ENCODE measurements at places on chromosomes 13 and 19.

- DNase-seq, result no peak
Observed at GRCh38 chr19:18856385-18857126, 24.8 kb downstream of the UPF1 start.

GRCh38 chr19:11506101-11506555 lies 489 bp upstream of the ZNF653 start:
- DNase-seq, result no peak

DNA sequence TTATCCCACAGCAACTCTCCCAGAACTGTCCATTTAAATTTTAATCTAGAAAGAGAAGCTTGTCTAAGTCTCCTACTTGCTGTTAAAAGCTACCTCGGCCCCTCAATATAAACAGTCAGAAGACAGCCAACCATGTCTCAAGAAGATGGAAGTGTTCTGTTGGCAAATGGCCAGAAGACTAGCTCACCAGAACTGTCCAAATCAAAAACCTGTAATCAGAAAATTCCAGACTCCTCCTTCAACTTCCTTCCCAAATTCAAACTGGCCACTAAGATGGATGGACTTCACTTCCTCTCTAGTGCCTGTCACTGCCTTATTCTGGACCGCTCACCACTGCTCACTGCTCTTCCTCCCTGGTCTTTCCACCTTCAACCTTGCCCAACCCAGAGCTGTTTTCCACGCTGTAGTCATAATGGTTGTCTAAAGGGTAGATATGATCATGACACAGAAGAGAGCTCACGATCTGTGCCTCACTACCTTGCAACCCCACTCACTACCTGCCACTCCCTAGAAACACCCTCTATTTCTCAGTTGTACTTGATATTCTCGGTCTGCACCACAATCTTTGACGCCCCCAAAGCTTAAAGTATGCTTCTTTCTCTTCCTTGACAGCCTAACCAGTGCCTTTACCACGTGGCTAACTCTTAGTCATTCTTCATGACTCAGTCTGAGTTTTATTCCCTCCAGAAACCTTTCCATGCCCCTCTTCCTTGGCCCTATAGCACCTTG lies 9.2 kb downstream of the FGF14 start:
- DNase-seq, result no peak

DNA sequence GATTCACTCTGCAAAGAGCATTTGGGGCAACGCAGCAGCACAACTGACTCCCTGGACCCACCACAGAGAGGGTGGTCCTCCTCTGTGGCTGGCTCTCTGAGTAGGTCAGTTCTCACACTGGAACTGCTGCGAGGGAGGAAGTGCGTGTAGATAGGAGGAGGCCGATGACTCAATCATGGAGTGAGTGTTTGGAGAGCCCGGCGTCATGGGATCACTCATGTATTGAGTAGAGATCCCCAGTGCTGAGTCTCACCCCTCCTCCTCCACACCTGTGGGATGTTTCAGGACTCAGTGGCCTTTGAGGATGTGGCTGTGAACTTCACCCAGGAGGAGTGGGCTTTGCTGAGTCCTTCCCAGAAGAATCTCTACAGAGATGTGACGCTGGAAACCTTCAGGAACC lies 8.9 kb downstream of the ZNF101 start:
- DNase-seq, result no peak

GRCh38 chr13:82976499-82976898 lies 905.8 kb downstream of the SLITRK1 start:
- no peak for DNase-seq

- peak; percentile 21 for DNase-seq
Observed at GRCh38 chr13:22017226-22017625, 346.4 kb downstream of the FGF9 start.

GRCh38 chr13:102405499-102406100 lies 3.8 kb upstream of the FGF14 start:
- DNase-seq, result no peak

GRCh38 chr19:17479325-17479791 lies 9.0 kb downstream of the SLC27A1 start:
- DNase-seq, result no peak

DNA sequence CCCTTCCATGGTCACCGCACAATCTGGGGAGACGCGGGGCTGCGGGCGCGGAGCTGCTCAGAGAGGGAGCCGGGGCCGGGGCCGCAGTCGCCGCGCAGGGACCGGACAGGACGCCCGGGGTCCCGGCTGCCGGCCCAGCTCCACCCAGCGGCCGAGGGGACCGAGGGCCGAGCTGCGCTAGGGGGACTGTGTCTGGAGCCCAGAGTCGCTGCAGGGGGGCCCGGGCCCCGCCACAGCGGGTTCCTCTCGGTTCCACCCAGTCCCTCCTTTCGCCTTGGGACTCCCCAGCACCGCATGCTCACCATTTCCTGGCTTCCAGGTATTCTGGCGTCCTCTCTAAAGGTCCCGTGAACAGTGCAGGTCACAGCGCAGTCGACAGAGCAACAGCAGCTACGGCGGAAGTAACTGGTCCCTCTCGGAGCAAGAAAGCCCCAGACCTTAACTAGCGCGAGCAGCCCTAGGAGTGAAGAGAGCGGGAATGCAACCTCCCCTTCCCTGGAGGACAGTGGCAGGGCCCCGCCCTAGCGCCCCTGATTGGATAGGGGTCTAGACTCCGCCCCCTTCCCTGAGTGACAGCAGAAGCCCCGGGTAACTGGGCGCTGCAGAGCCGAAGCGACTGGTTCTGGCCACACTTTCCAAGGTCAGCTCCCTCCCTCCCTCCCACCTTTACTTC lies at the start of gene ZNF878:
Gene ZNF878 (minus strand): TSS at position 465 of the 673 bp plus-strand sequence. CDS start 160 bp downstream, at position 305.
- DNase-seq, result peak; percentile 65

- DNase-seq, result no peak
Observed at GRCh38 chr13:27211771-27212364, 39.5 kb upstream of the RPL21 start.

GRCh38 chr13:23516702-23517101 lies 53.5 kb upstream of the TNFRSF19 start:
- DNase-seq, result no peak

DNA sequence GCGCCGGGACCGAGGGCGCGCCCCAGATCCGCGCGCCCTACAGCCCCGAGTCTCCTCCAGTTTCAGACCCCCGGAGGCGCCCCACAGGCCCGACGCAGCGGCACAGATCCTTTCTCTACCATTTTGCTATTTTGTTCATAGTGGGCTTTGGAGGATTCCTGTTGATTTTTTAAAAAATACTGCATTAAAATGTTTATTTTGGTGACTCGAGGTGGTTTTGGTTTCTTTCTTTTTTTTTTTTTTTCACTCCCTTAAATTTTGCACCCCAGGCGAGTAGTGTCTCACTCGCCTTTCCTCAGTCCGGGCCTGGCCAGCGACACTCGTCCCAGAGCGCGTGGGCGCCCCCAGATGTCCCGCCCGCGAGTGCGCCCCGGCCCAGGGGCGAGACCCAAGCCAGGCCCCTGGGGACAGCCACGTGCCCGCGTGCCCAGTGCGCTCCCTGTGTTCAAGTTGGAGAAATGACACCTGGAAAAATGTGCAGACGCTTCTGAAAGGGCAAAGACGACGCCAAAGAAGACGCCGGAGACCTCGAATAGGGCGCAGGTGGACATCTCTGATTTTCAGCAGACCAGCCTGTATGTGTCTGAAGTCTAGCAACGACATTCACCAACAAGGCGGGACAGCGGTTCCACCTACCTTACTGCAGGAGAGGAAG lies 471 bp upstream of the INSR start:
- DNase-seq, result no peak

GRCh38 chr19:18122424-18122823 lies 24.8 kb downstream of the MAST3 start:
- DNase-seq, result no peak

DNA sequence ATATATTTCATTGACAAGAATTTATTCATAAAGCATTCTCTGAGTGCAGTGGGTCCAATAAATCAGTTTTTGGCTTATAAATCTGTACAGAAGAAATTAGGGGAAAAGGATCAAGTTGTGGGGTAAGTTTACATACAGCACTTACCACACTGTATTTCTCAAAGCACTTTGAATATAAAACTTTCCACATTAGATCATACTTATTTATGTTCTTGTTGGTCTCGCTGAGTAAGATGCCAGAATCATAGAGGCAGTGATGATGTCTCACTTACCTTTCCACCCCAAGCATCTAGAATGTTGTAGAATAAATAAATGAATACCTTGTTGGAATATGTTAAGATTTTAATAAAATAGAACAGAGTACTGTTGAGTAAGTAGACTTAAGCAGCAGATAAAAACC lies 279.1 kb downstream of the PCDH20 start:
- DNase-seq, result no peak

DNA sequence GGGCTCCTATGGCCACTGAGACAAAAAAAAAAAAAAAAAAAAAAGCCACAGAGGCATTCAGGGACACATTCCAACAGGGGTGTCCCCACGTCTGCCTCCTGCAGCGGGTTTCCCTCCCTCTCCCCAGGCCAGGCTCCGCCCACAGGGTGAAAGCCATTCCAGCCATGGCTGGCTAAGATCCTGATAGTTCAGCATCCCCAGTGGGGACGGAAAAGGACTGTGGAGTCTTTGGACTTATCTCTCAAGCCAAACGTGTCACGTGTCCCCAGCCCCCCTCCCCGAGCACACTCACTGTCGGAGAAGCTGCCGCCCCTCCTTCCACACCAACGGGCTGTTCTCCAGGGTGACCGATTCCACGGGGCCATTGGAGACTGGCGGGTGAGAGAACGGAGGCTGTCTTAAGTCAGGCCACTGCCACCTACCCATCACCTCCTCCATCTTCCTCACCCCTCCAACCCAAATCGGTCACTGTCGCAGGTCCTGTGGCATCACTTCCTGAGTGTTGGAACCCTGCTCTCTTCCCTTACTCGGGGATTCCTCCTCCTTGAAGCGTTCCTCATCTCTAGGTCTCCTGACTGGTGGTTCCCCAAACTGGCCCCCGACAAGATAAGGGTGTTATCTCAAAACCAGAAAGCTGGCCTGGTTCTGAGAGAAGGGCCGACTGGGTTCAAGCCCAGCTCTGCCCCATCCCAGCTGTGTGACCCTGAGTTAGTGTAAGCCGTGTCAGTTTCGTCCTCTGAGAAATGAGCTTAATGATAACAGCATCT lies 9.1 kb upstream of the FKRP start:
- DNase-seq, result no peak

- no peak for DNase-seq
Observed at GRCh38 chr13:40706439-40706838, 40.0 kb upstream of the FOXO1 start.

DNA sequence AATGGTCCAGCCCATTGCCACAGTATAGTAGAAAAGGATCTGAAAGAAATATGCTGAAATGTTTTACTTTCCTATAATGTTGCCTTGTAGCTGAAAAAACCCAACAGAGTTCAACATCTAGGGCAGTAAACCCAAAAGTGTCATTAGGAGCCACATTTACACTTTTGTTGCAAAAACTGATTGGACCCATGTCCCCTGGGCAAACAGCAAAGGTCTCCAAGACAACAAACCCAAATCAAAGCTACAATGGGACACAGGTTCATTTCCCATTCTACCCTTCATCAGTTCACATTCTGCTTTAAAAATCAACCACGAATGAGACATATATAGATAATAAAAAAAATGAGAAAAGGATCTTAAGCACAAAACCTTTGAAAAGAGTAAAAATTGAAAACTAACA lies 744.8 kb downstream of the PCDH17 start:
- no peak for DNase-seq

DNA sequence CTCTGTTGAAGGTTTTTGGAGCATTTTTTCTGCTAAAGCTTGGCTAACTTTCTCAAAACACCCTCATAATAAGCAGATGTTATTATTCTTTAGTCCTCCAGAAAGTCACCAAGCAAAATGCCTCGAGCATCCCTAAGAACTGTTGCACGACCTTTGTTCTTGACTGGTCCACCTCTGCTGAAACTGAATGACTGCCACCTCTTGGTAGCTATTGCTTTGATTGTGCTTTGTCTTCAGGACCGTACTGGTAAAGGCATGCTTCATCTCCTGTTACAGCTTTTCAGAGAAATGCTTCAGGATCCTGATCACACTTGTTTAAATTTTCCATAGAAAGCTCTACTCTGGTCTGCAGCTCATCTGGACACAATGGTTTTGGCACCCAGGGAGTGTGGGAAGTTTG lies 254.8 kb downstream of the DCT start:
- no peak for DNase-seq

DNA sequence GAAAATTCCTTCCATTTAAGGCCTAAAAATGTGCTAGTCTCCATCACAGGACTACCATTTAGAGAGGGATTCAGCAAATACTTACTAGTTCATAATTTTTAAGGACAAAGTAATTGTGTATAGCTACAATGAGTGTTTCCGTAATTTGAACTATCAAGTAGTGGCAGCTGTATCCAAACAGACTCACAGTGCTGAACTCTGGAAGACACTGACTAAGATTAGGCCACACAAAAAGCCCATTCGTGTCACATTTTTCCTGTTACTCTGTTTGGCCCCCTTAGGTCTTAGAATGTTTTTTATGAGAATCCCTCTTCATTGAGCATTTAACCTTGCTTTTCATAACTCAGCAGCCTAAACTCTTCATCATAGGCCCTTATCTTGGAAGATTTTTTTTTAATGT lies 731.2 kb upstream of the PCDH9 start:
- no peak for DNase-seq

DNA sequence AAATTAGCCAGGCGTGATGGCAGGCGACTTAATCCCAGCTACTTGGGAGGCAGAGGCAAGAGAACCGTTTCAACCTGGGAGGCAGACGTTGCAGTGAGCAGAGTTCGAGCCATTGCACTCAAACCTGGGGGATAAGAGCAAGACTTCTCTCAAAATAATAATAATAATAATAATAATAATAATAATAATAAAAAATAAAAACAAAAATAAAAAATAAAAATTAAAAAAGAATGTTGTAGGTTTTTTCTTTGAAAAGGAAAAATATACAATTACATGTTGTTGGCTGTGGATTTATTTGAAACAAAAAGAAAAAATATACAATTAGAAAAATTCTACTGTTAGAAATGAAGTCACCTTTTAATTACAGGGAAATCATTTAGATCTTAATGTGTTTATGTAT lies 11.5 kb upstream of the PRODH2 start:
- no peak for DNase-seq

DNA sequence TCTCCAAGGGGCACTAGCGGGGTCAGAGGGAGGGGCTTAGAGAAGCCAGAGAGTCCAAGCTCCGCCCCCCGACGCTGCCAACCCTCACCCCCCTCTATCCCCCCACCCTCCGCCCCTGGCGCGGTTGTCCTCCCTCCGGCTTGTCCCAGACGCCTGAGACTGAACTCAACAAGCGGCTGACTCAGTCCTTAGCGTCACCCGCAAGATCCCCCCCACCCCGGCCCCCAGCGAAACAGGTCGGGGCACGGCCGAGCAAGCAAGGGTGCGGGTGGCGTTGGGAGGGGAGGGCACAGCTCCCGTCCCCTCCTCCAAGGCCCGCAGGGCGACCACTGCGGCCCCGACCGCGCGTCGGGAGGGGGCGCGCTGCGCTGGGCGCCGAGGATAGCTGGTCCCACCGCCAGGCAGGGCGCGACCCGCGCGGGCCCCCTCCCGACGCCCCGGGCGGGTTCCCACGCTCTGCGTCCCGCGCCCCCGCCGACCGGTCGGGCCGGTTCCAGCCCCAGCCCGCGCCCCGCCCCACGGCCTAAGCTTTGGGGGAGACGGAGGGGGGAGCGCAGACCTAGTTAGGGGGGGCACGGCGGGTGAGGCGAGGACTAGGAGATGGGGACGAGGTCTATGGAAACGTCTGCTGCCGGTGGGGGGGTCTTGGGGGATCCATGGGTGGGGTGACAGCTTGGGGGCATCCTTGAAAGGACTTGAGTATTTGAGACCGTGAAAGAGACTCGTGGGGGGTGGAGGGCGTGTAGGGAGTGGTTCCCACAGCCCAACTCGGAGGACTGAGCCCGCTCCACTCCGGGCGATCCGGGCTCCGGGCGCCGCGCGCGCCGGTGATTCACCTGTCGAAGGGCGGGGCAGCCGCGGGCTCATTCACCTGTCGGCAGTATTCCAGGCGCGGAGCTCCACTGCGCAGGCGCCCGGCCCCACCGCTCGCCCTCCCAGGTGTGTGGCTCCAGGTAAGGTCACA lies 5.1 kb downstream of the NOTCH3 start:
- DNase-seq, result no peak

GRCh38 chr13:49373716-49374115 lies 70.1 kb downstream of the CAB39L start:
- DNase-seq, result no peak
